Activated CD4-positive, alpha-beta T cell treated with anti-CD3 and anti-CD28 coated beads for 36 hours (primary cell): ENCODE measurements at places on chromosomes 3 and 15.

DNA sequence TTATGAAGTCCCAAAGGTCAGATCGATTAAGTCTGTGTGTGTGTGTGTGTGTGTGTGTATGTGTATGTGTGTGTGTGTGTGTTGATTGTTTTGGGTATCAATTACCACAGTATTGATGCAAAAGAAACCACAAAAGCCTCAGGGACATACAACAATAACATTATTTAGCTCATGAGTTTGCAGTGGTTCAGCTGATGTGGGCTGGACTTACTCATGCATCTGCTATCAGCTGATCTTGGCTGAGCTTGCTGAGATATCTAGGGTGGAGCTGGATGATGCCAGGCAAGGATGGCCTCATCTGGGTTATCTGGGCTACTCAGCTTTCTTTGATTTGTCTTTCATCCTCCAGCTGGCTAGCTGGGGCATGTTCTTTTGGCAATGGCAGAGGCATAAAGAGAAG is 82.4 kb upstream of the PRR23C start:
- no peak for DNase-seq

DNA sequence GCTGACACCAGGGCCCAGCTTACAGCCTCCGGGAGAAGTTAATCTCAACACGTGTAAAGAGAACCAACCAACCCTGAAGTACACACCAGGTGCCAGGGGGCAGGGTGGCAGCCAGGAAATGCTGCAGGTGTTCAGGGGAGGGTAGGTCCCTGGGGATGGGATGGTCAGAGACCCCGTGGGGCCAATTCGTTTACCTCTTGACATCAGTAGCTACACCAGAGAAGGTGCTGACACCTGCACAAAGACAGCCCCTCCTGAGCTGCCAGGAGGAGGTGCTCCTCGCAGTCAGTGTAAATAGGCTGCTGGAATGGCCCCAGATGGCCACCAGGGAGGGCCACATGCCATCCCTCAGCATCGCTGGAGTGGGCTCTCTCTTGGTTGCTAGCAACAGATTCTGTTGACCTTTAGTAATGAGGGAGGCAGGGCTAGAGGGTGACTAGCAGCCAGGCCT is 52.8 kb downstream of the CORO2B start:
- no peak for DNase-seq

DNA sequence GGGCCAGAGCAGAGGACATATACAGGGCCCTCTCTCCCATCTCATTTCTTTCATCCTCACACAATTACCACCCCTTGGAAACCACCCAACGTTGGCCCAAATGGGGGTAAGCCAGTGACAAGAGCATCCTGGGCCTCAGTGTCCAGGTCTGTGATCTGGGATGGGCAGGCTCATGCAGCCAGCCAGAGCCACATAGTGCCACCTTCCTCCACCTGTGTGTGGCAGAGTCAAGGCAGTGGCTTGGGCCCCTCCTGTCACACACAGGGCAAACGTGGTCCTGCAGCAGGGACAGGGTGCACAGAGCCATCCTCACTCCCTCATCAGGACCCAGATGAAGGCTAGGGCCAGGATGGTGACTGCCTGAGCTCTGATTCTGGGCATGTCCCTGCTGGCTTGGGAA is 2.3 kb upstream of the MYL3 start:
- no peak for DNase-seq

- DNase-seq: no peak
Measured at GRCh38 chr3:109225516-109225915, 89.0 kb downstream of the C3orf85 start.

DNA sequence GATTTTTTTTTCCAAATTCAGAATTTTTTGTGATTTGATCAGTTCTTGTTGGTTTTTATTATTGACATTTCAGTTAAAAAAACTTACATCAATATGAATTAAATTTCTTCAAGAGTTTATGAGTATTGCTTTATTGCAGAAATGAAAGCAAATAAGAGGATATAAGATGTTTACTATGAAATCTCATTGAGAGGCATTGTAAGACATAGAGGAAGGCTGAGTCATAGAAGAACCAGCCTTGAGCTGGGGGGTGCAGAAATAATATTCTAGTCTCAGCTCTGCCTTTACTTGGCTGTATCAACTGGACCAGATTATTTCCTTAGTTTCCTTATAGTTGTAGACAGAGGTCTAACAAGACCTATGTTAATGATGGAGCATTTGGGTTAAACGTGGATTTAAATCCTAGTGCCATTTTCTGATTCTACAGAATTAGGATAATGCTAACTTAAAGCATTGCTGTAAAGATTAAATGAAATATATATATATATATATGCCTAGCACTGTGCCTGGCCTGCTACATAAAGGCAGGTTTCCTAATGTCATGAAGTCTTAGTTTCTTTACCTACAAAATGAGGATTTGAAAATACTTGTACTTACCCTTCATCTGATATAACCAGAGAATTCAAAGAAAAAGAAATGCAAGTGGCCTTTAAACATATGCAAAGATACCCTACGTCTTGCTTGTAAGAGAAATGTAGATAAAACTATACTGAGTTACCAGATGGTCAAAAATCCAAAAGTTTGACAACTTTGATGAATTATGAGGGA is 7.3 kb downstream of the FAM98B start:
- DNase-seq: no peak
